Activated CD8-positive, alpha-beta T cell treated with anti-CD3 and anti-CD28 coated beads, Interleukin-2, amount 10 ng/mL, durations not matched to agents 7 days and 5 days (primary cell): ENCODE measurements at places on chromosomes 11 and 22. TPM values are rescaled to one million over a fixed set of nuclear protein-coding genes. Genes with fewer than 3 reads are reported as not detected.

- H3K36me3 ChIP-seq, result no peaks in the 10 kb centered on the region
- H3K4me3 ChIP-seq, result no peak overlapping the region
- peaks cover 16% of the 10 kb centered on the region for H3K27me3 ChIP-seq
- no peak for DNase-seq
These were observed 14.3 kb downstream of the AMOTL1 start for GRCh38 chr11:94782446-94782845.

DNA sequence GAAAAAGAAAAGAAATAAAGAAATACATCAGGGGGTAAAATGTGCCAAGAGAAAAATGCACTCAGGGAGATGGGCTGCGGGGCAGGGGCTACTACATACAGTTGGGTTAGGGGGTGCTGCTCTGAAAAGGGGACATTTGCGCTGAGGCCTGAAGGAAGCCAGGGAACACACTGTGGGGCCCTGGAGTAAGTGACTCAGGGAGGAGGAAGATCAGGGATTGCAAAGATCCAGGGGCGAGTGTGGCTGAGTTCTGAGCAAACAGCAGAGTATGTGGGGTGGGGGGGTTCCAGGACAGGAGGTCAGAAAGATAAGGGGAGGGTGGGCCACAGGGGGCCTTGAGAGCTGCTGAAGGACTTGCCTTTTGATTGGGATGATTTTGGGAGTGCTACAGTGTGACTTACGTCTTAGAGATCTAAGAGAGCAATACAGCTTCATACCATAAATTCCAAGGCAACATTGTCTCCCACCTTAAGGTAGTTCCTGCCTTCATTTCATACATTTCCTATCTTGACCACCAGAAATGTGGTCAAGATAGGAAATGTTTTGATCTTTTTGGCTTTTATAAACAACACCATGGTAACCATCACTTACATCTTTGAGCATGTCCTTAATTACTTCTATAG, 5.8 kb downstream of the A4GALT start:
- peaks cover 14% of the 10 kb centered on the region for H3K4me1 ChIP-seq
- no peaks in the 10 kb centered on the region for H3K36me3 ChIP-seq
- H3K27me3 ChIP-seq, result peaks cover 47% of the 10 kb centered on the region
- no peak overlapping the region for H3K4me3 ChIP-seq

- peaks cover 8% of the 10 kb centered on the region for H3K27me3 ChIP-seq
- H3K27ac ChIP-seq, result no peak overlapping the region
- no peaks in the 10 kb centered on the region for H3K4me1 ChIP-seq
These were observed 6.1 kb upstream of the CD59 start for GRCh38 chr11:33742249-33742851.

GRCh38 chr11:15555161-15555560, 440.4 kb downstream of the INSC start:
- no peak overlapping the region for H3K27ac ChIP-seq
- H3K4me3 ChIP-seq, result no peak overlapping the region
- H3K27me3 ChIP-seq, result no peaks in the 10 kb centered on the region
- DNase-seq, result no peak

GNG3 gene
- not detected for total RNA-seq

GRCh38 chr11:124798991-124799347, 1.2 kb downstream of the MSANTD2 start:
- peaks cover 9% of the 10 kb centered on the region for H3K27me3 ChIP-seq
- peak overlapping the region; percentile 85 for H3K4me3 ChIP-seq
- peaks cover 26% of the 10 kb centered on the region for H3K4me1 ChIP-seq
- no peak for DNase-seq

GRCh38 chr11:82889133-82890001, 10.9 kb downstream of the PRCP start:
- no peaks in the 10 kb centered on the region for H3K36me3 ChIP-seq
- H3K4me1 ChIP-seq, result no peaks in the 10 kb centered on the region
- DNase-seq, result no peak
- H3K27me3 ChIP-seq, result no peaks in the 10 kb centered on the region

GRCh38 chr11:122717264-122717867, 61.8 kb downstream of the UBASH3B start:
- H3K27me3 ChIP-seq, result no peaks in the 10 kb centered on the region
- H3K4me1 ChIP-seq, result peaks cover 95% of the 10 kb centered on the region
- peaks cover 68% of the 10 kb centered on the region for H3K36me3 ChIP-seq

RFPL3 gene
- not detected for total RNA-seq
